Stimulated activated CD4-positive, alpha-beta T cell treated with anti-CD3 and anti-CD28 coated beads, TNF-alpha, amount 100 ng/mL, for 4 hours (primary cell): ENCODE measurements at places on chromosomes 11 and 22.

DNA sequence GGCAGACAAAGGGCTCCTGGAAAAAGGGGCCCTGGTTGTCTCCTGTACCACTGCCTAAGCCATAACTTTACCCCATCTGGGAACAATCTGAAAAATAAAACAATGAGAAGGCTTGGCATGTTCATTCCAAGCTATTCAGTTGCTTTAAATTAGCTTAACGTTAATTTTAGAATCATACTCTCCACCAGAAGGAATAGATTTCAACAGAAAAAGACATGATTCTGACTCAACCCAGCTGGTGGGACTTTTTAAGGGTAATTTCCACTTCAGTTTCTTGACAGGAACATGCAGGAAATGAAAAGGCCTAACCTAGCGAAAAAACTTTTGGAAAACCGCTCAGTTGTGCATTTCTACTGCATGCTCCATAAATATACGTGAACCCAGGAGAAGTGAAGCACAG lies 7.9 kb downstream of the SF3A1 start:
- no peak for DNase-seq

DNA sequence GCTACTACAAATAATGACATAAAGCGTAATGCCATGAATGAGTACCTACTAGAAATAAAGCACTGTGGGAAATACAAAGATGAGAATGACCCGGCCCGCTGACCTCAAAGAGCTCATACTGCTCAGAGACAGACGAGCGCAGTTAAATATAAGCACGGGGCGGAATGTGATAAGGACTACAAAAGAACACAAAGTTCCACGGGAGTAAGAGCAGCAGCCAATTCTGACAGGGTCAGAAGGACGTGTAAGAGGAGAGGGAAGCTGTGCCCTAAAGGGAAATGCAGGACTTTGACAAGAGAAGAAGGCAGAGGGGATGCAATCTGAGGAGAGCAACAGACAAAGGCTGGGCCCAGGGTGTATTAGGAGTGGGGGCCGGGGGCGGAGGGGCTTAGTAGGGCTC lies 314.6 kb downstream of the LARGE1 start:
- no peak for DNase-seq

DNA sequence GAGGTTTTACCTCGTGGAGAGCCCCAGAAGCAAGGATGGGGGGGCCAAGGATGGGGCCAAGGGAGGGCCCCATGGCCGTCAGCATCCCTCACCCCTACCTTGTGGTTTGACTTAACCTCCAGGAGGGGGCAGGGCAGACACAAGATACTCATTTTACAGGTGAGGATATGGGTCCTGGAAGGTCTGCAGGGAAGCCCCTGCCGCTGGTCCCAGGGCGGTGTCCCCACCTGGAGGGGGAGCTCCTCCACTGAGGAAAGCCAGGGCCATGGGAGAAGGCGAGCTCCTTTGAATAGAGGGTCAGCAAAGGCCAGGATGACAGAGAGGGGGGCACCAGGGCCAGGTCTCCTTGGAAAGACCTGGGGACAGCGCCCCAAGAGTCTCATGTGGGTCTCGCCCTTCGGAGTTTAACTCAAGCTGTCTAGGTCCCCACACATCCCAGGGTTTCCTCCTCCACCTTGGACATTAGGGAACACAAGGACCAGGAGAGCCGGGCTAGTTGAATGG lies 5.9 kb upstream of the ADORA2A start:
- no peak for DNase-seq

- DNase-seq, result no peak
These were observed 179.9 kb downstream of the DBX1 start for GRCh38 chr11:19980388-19980787.

DNA sequence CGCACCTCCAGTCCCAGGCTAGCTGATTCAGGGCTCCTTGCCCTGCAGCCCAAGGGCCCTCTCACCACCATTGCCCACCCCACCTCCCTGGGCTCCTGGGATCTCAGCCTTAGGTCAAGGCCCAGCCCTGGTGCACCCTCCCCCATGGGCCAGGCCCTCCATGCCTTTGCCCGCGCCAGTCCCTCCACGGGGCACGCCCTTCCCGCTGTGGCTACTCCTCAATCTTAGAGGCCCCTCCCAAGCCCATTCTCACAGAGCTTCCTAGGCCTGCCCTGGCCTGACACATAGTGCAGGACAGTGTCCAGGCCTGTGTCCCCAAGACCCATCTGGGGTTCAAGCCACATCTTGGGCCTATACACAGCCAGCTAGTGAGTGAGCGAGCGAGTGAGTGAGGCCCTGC lies 6.9 kb downstream of the GP1BB start:
- DNase-seq, result no peak

- peak; percentile 13 for DNase-seq
These were observed 9.2 kb upstream of the CBL start for GRCh38 chr11:119196833-119197483.

DNA sequence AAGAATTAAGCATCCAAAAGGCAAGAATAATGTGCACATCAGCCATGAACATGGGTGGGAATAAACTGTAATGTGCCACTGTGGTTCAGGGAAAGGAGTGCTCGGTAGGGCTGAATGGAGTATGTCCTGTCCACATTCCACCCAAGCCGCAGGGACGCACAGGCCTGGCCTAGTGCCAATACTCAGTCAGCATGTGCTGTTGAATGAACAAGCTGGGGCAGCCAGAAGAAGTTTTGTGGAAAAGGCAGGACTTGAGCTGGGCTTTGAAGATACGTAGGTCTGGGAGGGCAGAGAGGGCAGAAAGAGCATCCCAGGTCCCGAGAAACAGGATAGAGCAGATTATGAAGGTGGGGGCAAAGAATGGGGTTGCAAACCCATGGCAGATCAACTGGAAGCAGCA lies 60.0 kb upstream of the PLET1 start:
- no peak for DNase-seq

DNA sequence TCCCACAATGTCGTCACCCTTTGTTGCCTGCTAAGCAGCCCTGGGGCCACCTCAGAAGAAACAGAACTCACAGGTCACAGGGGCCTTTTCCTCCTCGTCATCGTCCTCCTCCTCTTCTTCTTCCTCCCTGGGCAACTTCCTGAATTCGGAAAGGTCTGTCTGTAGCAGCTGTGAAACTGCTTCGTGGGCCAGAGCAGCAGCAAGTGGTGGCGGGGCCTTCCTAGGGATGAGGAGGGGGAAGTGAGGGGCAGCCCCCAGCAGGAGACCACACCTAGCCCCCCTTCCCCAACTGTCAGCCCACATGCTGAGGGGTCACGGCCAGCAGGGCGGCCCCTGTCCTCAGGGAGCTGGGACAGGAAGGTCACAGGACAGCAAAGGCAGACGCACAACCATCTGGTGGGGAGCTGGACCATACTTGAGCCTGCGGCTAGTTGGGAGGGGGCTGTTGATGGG lies 13.2 kb downstream of the PPM1F start:
- no peak for DNase-seq
